ENCODE measurements at places on chromosomes 6 and 20.

GRCh38 chr20:54148947-54149764 lies 24.6 kb downstream of the CYP24A1 start:
- no peak for DNase-seq

GRCh38 chr20:61877776-61878477 lies 187.8 kb downstream of the TAF4 start:
- no peak for DNase-seq

- peak; percentile 97 for DNase-seq
Measured at GRCh38 chr6:148509800-148510581, 167.4 kb downstream of the SASH1 start.

DNA sequence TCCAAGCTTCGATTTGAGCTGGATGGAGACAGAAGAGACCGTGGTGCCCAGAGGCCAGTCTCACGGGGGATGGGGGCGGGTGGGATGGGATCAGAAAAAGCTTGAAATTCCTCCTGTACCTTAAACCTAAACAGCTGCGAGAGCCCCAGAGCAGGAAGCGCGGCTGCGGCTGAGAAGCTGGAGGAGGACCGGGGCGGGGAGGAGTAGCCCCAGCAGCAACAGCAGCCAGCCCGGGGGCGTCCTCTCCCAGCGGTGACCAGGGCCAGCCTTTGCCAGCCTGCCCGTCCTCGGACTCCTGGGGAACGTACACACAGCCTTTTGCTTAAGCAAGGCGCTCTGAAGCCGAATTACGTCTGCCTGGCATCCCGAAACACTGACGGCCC lies 17.4 kb upstream of the PRDM13 start:
- no peak for DNase-seq

DNA sequence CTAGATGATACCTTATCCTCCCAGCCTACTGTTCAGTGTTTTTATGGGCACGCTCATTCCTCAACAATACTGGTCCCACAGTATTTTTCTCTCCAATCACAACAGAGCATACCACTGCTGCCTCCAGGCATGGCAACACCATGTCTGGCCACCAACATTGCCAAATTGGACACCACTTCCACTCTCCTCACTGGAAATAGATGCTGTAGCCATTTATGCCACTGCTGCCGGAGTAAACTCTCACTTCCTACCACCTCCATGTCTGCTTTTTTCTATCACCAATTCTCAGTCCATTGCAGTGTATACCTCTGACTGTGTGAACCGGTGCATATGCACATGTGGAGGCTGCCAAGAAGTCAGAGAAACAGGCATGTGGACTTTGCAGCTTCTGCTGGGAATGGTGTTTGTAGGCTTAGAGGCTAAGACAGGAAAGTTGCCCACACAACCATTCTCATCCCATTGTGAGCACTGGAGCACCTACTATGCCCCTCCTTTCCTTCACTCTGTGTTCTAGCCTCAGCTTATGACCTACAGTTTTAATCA lies 14.4 kb downstream of the PI3 start:
- DNase-seq = no peak

DNA sequence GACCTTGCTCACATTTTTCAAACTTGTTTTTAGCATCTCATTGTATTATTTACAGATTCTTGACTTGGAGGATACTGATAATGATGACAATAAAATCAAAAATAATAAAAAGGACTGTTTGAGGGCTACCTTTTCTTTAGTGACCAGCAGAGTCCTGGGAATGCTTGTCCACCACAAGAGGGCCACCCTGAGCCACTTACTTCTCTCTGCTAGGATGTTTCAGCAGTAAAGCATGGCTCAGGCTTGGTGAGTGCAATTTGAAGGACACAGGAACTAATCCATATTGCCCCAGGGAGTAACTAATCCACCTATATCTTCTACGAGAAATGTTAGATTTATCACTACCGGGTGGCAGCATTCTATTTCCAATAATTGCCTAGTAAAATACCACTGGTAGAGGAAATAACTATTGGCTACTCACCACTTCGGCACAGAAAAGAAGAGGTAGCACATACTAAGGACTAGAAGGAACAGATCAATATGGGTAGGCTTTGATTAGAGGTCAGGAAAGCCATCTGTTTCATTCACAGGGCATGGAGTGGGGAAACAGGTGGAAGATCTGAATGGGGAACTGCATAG lies 5.8 kb upstream of the KIAA0408 start:
- DNase-seq = peak; percentile 82

DNA sequence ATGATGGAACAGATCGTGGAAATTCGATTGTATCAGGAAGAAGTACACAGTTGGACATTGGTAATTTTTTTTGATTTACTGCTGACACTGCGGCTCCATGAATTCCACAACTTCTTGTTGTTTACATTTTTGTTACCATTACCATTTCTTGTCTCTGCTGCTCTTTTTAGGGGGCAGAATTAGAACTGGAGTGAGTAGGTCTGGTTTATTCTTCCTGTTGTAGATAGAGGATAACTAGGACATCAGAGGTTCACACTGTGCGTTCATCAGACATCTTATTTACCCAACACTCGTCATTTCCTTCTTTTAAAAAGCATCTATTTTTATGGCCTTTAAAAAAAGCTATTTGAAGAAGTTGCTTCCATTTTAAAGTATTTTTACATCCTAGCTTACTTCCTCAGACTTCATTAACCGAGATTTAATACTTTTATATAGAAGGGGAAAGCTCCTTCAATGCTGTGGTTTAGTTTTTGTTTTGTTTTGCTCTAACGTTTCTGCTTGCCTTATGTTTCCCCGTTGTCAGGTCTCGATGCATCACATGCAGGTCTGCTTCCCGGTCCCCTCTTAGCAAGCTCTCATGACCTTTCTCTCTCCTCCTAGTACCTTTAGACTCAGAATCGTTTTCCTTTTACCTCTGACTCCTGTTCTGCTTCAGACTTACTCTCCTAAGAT lies 139.1 kb downstream of the ARID1B start:
- no peak for DNase-seq

GRCh38 chr20:46022411-46023147 lies 6.4 kb upstream of the SLC12A5 start:
- DNase-seq = peak; percentile 31
